ENCODE measurements at places on chromosomes 16 and 17.

DNA sequence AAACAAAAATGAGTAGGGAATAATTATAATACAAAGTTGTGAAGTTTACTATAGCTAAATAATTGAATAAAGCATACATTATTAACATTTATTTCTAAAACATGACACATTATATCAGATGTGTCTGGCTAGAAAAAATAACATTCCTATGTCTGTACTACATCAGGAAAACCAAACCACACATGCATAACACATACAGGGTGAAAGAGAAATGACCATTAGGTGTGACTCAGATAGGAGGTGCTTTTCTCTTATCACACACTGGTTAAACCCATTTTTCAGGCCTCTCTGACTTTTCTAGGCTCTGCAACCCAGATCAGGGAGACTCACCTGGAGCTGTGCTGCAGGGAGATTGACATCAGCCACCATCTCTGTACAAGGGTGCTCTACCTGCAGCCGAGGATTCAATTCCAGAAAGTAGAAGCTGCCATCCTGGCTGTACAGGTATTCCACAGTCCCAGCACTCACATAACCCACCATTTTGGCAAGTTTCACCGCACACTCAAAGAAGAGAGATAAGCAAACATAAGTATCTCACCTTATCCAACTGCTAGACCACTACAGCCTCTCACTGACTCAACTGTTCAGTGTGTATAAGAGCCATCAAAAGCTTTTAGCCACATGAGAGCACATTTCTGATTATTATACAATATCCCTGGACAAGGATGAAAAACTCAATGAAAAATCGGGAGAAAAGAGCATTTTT is 116.6 kb upstream of the C17orf78 start:
- peak; percentile 69 for DNase-seq

GRCh38 chr17:14737984-14738651 is 437.2 kb downstream of the HS3ST3B1 start:
- DNase-seq = peak; percentile 99

DNA sequence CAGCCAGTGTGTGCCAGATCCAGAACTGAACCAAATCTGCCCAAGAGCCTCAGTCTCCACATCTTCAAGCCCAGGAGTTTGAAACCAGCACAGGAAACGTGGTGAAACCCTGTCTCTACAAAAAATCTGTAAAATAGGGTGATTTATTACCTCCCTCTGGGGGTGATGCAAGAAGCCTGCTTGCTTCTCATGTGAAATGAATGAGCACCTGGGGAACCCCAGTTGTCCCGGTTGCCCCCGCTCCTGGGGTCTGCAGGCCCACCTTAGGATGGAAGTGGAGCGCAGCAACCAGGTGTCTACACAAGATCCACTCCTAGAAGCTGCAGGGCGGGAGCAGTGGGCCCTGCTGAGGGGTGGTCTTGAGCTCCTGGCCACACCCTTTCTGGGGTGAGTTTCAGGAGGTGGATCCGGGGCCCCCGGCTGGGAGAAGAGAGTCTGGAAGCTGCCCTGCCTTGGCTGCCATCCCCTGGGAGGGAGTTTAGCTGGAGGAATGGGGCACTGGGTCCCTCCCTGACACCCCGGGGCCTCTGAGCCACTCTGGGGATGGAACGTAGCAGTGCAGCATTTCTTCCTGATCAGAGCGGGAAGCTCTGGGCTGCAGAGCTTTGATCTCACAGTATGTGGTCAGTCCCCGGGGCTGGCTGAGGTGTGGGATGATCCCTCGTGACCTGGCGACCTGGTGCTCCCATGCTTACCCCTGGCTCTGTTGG is 117.8 kb downstream of the RAB11FIP4 start:
- no peak for DNase-seq

GRCh38 chr16:82017911-82018568 is 6.8 kb upstream of the SDR42E1 start:
- no peak for DNase-seq

DNA sequence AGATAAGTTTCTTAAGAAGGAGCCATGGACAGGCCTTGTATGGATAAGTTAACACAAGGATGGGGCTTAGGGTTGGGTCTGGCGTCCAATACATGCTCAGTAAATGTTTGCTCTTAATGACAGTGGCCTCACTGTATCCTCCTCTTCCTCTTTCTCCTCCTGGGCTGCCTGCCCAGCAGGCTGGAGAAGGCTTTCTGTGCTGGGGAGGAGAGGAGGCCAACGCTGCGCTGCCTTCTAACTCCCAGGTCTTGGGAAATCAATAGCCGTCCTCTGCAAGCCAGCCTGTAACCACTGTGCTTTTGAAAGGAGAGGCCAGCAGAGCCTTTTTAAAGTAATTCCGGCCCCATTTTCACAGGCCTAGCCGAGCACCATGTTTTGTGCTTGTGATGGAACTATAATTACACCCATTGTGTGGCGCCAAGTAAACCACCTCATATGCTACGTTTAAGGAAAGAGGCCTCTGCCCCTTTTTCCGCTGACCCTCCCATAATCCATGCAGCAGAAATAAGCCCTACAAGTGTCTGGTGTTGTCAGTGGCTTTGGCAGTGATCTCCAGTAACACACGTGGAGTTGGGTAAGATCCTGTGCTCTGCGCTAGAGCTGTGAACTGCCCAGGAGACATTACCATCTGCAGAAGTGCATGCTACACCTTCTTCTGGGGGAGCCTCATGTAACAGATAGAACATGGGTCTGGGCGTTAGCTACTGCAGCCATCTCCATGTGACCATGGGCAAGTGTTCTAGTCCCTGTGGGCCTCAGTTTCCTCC is 368.2 kb downstream of the SNX29 start:
- DNase-seq = no peak

GRCh38 chr17:70172923-70173322 is 3.6 kb downstream of the KCNJ2 start:
- no peak for DNase-seq

DNA sequence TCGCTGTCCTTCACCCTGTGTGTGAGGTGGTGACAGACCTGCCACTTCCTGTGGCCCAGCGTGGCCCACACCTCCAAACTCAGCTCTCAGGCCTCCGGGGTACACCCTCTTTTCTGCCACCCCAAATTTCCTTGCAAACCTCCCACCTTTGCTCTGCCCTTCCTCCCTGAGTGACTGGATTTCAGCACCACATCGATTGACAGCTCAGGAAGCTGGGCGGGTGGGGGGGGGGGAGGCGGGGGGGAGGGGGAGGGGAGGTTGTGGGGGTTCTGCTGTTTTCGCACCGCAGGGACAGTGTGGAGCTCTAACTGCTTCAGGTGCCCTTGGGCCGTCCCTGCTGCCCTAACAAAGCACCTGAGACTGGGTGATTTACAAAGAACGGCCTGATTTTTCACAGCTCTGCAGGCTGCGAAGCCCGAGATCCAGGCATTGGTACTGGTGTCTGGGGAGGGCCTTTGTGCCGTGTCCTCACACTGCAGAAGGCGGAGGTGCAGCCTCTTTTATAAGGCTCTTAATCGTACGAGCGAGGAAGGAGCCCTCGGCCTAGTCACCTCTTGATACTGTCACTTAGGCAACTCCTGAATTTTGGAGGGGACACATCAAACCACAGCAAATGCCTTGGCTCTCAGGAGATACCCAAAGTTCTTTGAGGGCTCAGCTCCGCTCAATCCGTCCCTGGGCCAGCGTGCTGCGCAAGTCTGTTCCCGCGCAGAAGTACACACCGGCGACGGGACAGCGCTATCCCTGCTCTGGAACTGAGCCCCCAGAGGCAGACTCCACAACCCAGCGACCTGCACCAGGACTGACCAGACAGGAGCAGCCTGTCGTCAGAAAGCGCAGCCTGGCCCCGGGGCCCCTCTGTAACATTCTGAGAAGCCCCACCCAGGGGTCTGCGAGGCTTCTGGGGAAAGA is 3.6 kb downstream of the NDUFAF8 start:
- no peak for DNase-seq

DNA sequence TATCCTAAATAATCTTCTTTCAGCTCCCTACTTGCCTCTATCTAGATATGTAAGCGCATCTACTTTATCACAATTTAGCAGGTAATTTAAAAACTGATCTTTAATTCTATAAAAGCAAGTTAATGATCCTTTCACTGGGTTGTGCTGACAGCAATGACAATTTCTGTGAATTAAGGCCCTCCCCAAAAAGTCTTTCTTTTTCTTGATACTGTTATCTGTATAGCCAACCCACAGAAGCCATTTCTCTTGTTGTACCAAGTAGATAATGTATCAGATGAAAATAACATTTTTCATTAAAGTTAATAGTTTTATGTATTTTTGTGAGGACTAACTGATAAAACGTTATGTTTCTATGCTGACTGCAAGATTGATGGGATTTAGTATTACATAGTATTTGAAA is 3.8 kb downstream of the ZPBP2 start:
- no peak for DNase-seq

DNA sequence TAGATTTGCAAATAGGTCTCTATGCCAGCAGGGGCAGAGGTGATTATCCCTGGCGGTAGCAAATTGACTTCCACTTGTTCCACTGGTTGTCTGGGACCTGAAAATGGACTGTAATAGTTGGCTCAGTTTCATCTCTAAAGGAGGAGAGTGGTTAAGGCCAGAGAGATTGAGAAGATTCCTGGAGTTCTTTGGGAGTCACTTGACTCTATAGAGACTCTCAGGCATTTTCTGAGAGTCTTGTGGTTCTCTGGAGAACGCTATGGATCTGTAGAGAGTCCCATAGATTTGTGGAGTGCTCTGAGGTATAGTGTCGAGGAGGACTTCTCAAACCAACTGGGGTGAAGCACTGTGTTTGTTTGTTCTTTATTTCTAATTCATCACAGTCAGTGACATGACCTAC is 8.9 kb upstream of the PMP22 start:
- DNase-seq = no peak

GRCh38 chr17:66506641-66507040 is 204.2 kb downstream of the PRKCA start:
- no peak for DNase-seq

GRCh38 chr16:3187798-3188674 is at the start of gene OR1F1:
Gene OR1F1, plus strand, starts transcription at chr16:3188204.
- peak; percentile 69 for DNase-seq

DNA sequence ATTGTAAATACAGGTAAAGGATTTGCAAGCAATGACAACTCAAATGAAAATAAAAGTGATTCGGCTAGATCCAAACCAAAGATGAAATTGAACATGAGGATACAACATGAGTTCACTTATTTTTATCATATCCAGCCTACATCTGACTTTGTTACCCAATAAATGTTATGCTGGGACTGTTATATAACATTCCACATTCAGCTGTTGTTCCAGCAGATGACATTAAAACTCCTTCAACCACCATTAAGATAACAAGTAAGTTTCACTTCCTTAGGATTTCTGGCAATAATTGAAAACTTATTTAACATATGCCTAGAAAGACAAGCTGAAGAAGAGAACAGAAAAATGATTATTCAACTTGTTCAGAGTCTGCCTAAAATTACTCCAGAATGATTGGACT is 729.4 kb downstream of the CDH11 start:
- DNase-seq = no peak

GRCh38 chr16:21274172-21274726 is 3.8 kb downstream of the CRYM start:
- DNase-seq = no peak

- no peak for DNase-seq
Observed at GRCh38 chr17:68238164-68238870, 9.5 kb upstream of the AMZ2 start.

DNA sequence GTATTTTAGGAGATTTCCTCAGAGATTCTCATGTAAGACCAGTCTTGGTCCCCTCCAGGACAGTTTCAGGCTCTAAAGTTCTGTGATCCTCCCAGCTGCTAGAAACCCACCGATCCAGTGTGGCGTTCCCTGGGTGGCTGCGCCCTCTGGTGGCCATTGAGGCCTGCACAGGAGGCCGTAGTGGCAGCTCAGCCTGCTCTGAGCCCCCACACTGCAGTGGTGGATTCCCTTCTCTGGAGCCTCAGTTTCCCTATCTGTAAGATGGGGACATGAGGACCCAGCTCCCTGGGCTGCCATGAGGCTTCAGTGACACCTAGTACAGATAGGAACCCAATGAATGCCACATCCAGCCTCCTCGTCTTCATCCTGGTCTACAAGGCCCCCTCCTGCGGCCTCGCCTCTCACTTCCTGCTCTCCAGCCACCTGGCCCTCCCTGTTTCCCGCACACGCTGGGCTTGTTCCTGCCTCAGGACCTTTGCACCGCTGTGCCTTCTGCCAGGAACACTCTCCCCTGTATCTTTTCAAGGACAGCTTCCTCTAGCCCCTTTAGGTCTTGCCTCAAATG is 16.5 kb downstream of the CCDC102A start:
- DNase-seq = peak; percentile 53
